SW 1271 (cell line): ENCODE measurements at places on chromosomes 12 and 14.

DNA sequence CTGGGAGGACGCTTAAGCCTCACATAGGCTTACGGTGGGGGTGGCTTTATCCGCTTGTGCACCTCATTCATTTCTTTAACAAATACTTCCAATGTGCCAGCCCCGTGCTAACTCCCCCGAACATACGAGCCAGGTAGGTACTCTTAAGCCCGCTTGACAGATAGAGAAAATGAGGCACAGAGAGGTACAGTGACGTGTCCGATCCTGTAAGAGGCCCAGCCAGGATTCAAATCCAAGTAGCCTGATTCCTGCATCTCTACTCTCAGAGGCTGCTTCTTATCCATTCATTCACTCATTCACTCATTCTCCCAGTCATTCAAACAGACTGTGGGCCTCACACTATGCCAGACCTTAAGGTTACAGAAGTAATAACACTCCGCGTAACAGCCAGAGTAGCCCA, 477 bp downstream of the OAS3 start:
- DNase-seq: no peak

DNA sequence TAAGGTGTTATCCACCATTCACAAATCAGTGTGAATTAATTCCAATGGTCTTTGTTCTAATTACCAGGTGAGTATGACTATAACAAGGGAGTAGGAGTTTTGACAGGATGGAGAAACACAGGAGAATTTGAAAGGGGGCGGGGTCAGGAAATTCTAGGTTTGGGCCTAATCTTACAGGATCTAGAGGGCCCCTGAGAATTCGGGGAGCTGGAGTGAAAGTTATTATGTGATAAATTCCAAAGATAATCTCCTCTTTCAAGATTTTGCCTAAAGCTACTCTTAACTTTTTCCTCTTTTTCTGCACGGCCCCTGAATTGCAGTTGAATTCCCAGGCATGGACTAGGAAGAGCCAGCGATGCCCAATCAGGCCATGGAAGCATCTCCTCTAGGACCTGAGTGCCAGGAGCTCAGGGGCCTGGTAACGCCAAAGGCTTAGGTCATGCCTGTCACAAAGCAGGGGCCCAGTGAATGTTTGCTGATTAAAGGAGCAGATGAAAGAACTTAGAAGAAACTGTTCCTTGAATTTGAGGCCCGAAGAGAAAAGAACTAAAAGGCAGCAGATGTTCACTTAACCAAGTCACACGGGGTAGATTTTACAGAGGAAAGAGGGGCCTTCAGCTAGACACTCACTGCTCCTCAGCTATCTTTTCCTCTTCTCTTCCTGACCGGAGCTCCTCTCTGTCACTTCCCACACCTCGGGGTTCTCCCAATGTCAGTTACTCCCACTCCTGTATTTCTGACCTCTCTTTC, 195.5 kb downstream of the PPM1H start:
- DNase-seq: no peak

DNA sequence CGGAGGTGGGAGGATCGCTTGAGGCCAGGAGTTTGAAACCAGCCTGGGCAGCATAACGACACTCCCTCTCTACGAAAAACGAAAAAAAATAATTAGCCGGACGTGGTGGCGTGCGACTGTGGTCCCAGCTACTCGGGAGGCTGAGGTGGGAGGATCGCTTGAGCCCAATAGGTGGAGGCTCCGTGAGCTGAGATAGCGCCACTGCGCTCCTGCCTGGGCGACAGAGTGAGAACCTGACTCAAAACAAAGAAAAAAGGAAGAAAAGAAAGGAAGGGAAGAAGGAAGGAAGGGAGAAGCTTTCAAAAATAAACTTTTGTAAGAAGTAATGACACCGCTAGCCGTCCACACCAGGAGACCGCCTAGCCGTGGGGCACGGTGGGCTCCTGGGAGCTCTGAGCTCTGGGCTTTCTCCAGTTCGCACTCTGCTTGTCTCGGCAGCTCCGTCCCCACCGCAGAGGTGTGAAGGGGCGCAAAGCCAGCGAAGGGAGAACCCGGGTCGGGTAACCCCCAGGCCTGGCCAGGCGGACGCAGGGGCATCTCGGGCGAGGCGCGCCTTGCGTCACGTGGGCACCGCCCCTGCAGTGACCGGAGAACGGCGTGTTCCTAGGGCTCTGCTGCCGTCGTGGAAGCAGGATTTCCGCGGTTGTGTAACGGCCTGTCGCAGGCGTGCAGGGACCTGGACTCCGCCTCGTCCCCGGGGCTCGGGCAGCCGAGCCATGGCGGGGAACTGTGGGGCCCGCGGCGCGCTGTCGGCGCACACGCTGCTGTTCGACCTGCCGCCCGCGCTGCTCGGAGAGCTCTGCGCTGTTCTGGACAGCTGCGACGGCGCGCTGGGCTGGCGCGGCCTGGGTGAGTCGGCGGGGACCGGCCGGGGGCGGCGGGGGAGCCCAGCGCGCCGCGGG, at the start of gene IRAK3:
Gene IRAK3, plus strand, starts transcription at position 631 of the 902 bp plus-strand sequence. Its CDS starts 86 bp downstream, at position 717.
- no peak for DNase-seq

GRCh38 chr14:73752297-73752992, 38.3 kb upstream of the PNMA1 start:
- DNase-seq: no peak

DNA sequence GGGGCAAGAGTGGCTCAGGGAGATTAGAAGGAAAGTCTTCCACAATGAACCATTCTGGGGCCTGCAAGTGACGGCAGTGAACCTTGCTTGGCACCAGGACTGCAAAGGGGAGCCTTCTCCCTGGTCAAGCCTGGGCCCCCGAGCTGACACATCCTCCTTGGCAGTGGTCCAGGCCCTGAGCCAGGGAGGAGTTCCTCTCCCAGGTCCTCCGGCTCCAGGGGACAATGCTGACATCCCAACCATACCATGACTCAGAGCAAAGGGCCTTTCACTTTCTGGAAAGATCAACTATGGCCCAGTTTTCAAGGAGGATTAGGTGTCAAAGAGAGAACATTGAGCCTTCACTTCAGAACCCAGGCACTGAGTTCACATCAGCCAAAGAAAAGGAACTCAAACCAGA, 756.5 kb upstream of the TBX3 start:
- no peak for DNase-seq

GRCh38 chr14:59134307-59134706, 54.2 kb upstream of the DAAM1 start:
- DNase-seq: no peak

- DNase-seq: no peak
Observed at GRCh38 chr12:63941166-63941800, 96.8 kb downstream of the SRGAP1 start.

DNA sequence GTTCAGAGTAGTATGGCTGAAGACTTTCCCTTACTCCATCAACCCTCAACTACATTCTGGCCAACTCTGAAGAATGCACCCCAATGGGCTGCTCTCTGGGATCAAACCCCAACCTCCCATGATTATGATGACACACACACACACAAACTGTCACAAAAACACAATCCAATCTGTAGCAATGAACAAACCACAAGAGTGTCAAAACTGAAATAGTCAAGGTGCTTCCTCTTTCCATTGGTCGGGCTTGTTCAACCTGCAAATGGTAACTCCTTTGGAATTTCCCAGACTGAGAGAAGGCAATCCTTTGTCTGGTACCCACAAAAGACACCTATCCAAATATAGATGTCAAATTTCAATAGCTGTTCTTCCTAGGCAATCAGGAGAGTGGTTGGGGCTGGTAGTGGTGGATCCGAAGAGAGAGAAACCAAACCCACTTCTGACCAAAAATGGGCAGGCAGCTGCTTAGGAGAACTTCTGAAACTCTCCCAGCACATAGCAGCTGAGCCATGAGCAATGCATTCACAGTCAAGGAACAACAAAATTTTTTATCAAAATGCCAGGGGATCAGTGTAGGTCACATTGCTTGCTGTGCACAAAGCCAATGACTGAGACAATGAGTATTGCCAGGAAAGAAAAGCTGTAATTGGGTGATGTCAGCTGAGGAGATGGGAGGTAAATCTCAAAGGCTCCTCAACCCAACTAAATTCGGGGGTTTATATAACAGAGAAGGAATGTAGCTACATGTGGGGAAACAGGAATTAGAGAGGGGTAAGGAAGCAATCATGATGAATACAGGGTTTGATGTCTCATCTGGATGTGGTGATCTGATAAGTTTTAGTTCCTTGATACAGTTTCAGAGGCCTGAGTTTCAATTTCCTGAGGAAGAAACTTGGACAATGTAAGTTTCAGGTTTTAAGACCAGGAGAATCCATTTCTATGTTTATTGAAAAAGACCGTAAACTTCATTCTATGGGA, 191.4 kb downstream of the KITLG start:
- no peak for DNase-seq
